ENCODE measurements at places on chromosomes 11 and 22.
A peak's percentile ranks its signal among the peaks of the same experiment; 100 is the strongest.

GRCh38 chr11:108873941-108874340 is 209.1 kb downstream of the DDX10 start:
- no peak for DNase-seq

DNA sequence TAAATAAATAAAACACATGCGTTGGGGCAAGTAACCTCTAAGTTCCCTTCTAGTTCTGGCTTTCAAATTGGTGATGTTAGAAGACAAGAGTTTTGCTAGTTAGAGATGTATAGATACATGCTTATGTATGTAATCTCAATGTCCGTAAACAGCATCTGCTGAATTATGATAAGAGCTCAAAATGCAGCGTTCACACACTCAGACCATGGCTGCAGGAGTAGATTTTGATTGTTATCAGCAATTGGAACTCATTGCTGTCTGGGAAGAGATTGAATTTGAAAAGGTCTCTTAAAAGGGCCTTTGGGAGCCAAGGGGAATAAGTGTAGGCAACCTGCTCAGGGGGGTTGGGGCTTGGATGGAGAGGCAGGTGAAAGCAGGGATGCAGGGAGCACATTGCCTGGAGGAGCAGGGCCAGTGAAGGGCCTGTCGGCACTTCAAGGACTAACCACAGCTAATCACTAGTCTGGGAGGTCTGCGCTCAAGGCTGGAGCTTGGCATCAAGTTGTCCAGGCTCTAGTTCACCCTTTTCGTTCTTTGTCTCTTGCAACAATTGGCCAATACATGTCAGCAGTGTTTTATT is 2.7 kb upstream of the RAG1 start:
- no peak for DNase-seq

DNA sequence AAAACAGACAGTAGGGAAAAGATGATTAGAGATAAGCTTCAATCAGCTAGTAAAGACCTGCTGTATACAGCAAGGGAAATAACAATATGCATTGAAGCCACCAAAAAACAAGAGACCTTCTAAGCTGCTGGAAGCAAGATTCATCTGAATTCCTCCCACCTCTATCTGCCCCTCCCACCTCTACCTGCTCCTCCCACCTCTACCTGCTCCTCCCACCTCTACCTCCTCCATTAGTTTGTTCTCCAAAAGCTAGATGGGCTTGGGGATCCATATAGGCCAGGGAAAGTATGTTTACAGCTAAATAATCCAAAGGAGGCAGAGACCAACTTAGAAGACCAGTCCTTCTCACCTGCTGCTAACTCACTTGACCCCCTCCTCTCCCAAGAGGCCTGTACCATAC is 33.2 kb downstream of the PAK1 start:
- DNase-seq, result no peak

GRCh38 chr11:71094296-71095077 is 157.9 kb downstream of the SHANK2 start:
- DNase-seq, result no peak

- DNase-seq, result peak; percentile 80
Measured at GRCh38 chr11:20360650-20361049, 2.9 kb upstream of the HTATIP2 start.

- no peak for DNase-seq
Measured at GRCh38 chr11:17401841-17402240, 13.4 kb upstream of the KCNJ11 start.

DNA sequence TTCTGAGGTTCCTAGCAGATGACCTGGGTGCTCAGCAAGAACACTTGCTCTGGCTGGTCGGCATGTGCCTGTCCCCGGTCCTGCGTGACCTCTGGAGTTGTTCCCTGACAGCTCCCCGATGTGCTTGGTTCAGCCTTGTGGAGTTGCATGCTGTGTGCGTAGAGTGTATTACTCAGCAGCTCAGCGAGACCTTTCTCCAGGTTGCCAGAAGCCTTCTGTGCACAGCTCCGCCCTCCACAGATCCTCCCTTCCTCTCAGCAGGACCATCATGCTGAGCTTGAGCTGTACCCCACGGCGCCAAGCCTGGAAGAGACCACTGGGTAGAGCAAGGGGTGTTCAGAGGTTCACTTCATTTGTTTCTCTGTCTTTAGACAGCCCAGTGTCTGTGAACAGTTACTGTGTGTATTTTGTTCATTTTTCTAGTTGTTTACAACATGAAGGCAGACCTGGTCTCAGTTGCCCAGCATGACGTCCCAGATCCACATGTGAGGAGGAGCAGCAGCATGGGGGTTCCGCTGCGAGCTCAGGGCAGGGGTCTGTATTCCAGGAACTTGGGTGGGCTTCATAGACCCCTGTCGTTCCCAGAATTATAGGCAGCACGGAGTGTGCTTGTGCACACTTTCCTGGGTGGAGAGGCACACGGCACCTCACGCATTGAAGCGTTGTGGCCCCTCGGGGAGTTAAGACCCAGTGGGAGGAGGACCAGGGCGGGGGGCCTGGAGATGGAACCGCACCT is 148.6 kb downstream of the IGLL1 start:
- DNase-seq, result no peak

- no peak for DNase-seq
Measured at GRCh38 chr11:80167766-80168165, 726.9 kb upstream of the TENM4 start.

DNA sequence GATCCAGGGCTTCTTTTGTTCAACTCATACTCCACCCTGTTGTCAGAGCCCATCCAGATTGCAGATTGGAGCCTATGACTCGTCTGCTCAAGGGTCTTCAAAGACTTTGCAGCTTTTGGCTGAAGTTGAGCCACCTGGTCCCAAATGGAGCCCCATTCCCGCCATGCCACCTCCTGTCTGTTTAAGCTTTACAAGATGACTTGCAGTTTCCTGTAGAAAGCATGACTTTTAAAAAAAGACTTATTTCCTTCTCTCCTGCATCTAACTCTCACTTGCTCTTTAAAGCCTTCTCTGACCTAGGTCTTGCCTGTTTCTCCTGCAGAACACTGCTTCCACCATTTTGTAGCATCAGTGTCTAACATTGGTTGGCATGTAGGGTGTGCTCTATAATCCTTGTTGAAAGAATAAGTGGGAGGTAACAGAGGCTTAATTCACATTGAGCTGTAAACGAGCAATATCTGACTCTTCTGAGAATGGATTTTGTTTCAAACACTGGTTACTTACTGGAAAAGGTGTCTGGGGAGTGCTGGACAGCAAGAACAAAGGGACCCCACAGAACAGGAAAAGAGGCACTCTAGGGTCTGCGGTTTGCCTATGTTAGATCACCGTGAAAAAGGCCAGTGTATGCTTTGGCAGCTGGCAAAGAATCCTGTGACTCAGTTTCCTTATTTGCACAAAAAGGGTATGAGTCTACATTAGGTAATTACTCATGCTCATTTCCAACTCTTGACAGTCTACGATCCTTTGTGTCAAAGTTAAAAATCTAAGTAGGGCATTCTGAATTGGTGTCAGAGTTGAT is 30.3 kb downstream of the NF2 start:
- no peak for DNase-seq

- DNase-seq, result no peak
Measured at GRCh38 chr22:36135306-36135980, 25.1 kb downstream of the APOL3 start.

- DNase-seq, result no peak
Measured at GRCh38 chr11:30983143-30983542, 386.4 kb downstream of the DCDC1 start.

DNA sequence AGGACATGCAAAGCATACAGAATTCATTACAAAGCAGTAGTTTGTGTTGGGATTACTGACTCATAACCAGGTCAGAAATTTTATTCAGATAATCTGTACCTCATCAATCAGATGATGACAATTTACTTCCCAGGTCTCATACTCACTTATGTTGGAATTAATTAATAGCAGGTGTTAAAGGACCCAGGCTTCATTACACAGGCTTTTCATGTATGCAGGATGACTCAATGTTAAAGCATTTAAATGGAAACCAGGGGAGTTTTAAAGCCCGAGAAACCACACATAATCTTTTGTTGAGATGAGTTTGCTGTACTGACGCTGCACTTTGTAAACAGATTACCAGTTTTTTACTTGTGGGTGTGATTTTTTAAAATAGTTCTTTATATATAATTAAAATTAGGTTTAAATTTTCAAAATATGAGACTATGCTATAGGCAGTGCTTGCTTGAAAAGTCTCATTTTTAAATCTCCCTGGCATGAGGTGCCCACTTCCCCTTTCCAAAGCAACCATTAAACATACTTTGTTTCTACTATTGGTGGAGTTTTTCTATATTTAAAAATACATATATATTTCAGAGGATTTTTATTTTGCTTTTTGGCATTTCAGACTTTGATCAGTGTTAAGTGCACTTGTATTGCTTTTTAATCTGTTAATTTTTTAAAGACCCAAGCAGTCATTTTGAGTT is 41.0 kb downstream of the CEP57 start:
- DNase-seq, result no peak

GRCh38 chr22:49382451-49382735 is 445.3 kb downstream of the BRD1 start:
- no peak for DNase-seq

DNA sequence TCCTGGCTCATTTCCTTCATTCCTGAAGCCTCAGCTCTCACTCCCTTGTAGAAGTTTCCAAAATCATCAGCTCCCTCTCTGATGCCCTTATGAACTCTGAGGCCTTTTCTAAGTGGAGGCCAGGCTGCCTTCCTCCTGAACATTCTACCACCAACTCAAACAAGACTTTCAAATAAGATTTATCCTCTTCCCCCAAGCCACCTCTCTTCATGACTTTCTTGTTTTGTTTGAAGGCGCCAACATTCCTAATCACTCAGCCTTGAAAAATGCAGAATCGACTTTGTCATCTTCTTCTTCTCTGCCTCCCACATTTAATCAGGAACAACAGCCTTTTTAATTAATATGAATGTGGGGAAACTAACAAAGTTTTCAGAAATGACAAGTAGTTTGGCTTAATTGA is 927.9 kb downstream of the OPCML start:
- no peak for DNase-seq

DNA sequence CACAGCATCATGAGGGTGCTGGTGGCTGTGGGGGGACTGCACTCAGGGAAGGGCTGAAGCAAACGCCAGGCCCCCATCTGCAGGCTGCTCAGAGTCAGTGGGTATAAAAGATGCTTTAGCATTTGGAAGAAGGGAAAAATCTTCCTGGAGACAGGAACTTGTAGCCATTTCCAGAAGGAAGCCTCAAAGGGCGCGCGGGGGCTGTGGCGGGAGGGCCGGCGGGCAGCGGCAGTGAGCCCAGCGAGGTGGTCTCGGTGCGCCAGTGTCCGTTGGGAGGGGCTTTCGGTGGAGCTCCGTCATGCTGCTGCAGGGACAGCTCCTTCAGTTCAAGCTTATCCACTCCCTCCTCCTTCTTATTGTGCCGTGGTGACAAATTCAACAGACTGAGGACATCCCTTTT is 63.0 kb upstream of the PITPNB start:
- DNase-seq, result no peak

- peak; percentile 48 for DNase-seq
Measured at GRCh38 chr11:119144825-119145486, 3.9 kb upstream of the ABCG4 start.

DNA sequence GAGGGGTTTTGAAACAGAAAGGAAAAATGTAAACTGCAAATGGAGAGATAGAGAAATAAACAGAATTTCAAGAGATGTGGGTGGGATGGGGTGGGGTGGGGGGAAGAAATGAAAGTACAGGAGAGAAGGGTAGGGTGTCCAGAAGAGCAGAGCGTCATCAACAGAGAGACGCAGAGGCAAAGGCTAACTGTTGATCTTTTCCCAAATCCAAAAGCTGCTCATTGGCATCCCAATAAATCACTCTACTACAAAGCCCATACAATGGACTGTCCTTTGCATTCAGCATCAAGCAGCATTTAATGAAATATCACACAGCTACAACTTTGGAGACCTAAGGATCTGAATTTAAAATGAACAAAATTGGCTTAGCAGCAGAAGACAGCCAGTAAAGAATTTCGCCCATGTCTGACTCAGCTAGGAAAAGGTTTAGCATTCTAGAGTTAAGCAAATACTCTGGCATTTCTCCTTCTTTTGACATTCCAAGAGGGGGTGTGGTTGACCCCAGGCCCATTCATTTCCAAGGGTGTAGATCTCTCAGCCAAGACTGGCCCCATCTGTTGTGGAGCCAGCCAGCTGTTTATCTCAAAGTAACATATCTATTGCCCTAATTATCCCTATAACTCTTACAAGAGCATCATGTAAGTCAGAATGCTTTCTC is 1.5 kb downstream of the RAB30 start:
- DNase-seq, result no peak

- DNase-seq, result no peak
Measured at GRCh38 chr11:14612694-14613093, 30.9 kb upstream of the PDE3B start.

GRCh38 chr22:45671783-45672563 is at the start of gene ATXN10:
TSS of gene ATXN10 (plus strand) at chr22:45671834. CDS start at chr22:45672064, 230 bp downstream.
- peak; percentile 82 for DNase-seq

- peak; percentile 44 for DNase-seq
Measured at GRCh38 chr11:75668451-75669297, at the start of gene MAP6. TSS of gene MAP6 (minus strand) at chr11:75669038. CDS start at chr11:75668369, 669 bp downstream.

GRCh38 chr11:46238078-46238966 is 39.1 kb upstream of the CREB3L1 start:
- peak; percentile 46 for DNase-seq

DNA sequence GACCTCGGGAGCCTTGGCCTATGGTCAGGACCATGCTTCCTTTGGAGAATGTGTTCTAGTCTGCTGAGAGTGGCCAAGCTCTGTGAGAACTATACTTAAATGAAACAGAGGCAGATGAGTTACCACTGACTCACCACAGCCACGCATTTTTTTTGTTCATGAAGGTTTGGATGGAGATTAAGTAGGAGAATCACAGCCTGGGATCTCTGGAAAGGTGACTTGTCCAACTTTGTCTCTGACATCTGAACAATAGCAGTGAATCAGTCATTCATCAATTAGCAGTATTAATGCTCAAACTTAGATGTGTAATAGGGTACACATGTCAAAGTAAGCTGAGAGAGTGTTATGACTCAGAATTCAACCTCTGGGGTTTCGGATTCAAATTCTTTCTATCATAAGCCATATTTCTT is 100.7 kb upstream of the ANO3 start:
- DNase-seq, result no peak

DNA sequence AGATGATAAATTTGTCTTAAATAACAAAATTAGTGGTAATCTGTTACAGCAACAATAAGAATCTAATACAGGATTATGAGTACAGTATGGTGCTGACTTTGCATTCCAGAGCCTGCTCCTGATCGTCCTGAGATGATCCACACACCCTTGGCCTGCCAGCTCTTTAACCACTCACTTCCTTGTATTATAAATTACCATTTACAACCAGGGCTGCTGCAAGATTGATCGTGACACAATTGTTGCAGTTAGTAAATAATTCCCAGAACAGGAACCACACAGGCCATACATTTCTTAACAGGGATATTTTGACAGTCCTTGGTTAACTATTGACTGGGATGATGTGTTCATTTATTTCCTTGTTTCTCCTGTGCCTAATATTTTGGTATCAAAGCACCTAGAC is 3.8 kb upstream of the CBLIF start:
- no peak for DNase-seq

GRCh38 chr11:44506375-44507016 is 59.0 kb upstream of the CD82 start:
- no peak for DNase-seq
